Calu3 (cell line): ENCODE measurements at places on chromosomes 2 and 18. TPM values are rescaled to one million over a fixed set of nuclear protein-coding genes. Genes with fewer than 3 reads are reported as not detected.

DNA sequence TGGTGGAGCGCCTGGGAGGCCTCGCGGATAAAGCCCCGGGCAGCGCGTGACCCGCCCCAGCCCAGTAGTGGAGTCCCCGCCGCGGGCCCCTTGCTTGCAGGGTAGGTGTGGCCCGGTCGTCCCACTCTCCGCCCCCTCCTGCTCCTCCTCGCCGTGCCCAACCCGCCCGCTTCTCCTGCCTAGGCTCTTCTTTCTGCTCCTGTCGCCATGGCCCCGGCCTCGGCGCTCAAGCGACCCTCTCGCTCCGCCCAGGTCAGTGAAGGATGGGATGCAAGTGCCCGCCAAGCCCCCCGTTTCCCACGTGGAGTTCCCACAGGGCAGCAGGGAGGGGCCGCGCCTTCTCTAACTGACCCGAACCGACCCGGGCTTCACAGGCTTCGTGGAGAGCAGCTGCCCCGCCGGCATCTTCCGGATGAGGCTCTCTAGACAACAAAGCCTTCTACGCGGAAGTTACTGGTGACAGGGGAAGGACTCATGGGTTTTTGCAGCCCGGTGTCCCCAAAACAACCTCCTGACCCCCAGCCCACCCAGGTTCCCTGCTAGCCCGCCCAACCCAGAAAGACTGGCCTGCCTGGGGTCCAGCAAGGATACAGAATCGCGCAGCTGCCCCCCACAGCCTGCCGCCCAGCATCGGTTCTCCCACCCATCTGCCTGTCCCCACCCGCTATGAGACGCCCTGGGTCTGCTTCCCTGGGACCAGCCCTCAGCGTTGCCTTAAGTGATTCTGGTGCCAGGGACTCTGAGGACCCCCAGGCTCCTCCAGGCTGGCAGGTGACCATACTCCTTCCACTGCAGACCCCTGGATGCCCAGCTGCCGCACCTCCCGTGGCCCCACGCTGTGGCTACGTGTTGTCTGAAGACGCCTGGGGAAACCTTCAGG is 32.8 kb downstream of the TTC32 start:
- H3K4me3 ChIP-seq, result peak overlapping the region; percentile 71
- no peaks in the 10 kb centered on the region for H3K4me1 ChIP-seq
- peaks cover 20% of the 10 kb centered on the region for H3K27me3 ChIP-seq
- peaks cover 7% of the 10 kb centered on the region for H3K36me3 ChIP-seq

- H3K36me3 ChIP-seq, result no peaks in the 10 kb centered on the region
- no peak overlapping the region for H3K4me3 ChIP-seq
- H3K4me1 ChIP-seq, result no peaks in the 10 kb centered on the region
- DNase-seq, result peak; percentile 10
Measured at GRCh38 chr2:31886700-31887099, 124.1 kb downstream of the MEMO1 start.

Gene ZSWIM2
- total RNA-seq, result not detected in 2 replicates

Gene SOX11
- total RNA-seq, result not detected in 2 replicates

DNA sequence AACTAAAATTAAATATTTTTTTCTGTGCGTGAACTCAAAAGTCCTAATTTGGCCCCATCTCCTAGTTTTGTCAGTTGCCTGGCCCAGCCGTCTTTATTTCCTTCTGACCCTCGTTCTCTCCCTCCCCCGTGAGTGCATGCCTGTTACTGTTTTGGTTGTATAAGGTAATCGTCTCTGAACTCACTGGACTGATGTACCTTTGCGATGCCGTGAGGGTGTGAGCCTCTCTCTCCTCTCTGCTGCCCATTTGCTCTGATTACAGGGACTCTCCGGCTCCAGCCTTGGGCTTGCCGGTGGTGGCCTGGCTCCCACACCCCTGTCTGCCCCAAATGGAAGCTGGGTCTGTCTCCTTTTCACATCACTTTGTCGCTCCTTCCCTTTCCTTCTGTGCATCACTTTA is 66.5 kb upstream of the RBM44 start:
- H3K4me1 ChIP-seq, result peaks cover 58% of the 10 kb centered on the region
- H3K36me3 ChIP-seq, result peaks cover 72% of the 10 kb centered on the region
- H3K27me3 ChIP-seq, result no peaks in the 10 kb centered on the region
- H3K4me3 ChIP-seq, result peak overlapping the region; percentile 60

DNA sequence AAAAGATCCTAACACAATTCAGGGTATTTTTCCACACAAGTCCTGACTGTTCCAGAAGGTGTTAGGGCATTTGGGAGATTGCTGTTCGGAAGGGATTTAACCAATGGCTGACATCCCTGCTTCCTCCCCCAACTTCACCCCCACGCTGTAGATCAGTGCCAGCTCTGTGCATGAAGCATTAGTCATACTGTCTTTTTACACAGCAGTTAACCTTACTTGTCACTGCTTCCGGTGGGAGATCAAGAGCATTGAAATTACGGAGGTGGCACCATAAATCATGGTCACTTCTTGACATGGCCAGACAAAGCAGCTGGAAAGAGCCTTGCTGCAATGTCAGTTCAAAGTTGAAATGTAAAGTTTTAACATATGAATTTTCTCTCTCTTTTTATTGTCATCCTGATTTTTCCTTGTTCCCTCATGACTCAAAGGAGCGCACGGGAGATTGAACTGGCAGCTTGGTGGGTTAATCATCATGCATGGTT is 70.2 kb downstream of the HRH4 start:
- H3K27ac ChIP-seq, result no peak overlapping the region
- H3K4me3 ChIP-seq, result no peak overlapping the region
- DNase-seq, result peak; percentile 32
- H3K36me3 ChIP-seq, result no peaks in the 10 kb centered on the region

Gene FBXO41
- 15.0 and 16.1 TPM in 2 replicates for total RNA-seq

Gene RAX
- not detected in 2 replicates for total RNA-seq

- H3K36me3 ChIP-seq, result no peaks in the 10 kb centered on the region
- H3K27ac ChIP-seq, result no peak overlapping the region
- H3K27me3 ChIP-seq, result no peaks in the 10 kb centered on the region
- H3K4me1 ChIP-seq, result no peaks in the 10 kb centered on the region
- H3K4me3 ChIP-seq, result no peak overlapping the region
Measured at GRCh38 chr2:12261986-12262680, 454.6 kb upstream of the TRIB2 start.

GRCh38 chr2:16578081-16578480 is 87.6 kb downstream of the CYRIA start:
- H3K36me3 ChIP-seq, result no peaks in the 10 kb centered on the region
- no peaks in the 10 kb centered on the region for H3K27me3 ChIP-seq
- no peaks in the 10 kb centered on the region for H3K4me1 ChIP-seq
- DNase-seq, result no peak
- no peak overlapping the region for H3K27ac ChIP-seq

Gene NLRC4
- total RNA-seq, result not detected in 2 replicates

GRCh38 chr2:204033611-204034495 is 97.3 kb downstream of the ICOS start:
- H3K36me3 ChIP-seq, result no peaks in the 10 kb centered on the region
- H3K4me3 ChIP-seq, result no peak overlapping the region
- DNase-seq, result no peak
- peaks cover 20% of the 10 kb centered on the region for H3K27me3 ChIP-seq

GRCh38 chr2:207223051-207223450 is 57.3 kb upstream of the KLF7 start:
- no peaks in the 10 kb centered on the region for H3K27me3 ChIP-seq
- no peak overlapping the region for H3K4me3 ChIP-seq
- H3K4me1 ChIP-seq, result no peaks in the 10 kb centered on the region
- H3K27ac ChIP-seq, result no peak overlapping the region
- H3K36me3 ChIP-seq, result no peaks in the 10 kb centered on the region

GRCh38 chr2:168685600-168686451 is 116.6 kb upstream of the NOSTRIN start:
- no peaks in the 10 kb centered on the region for H3K4me1 ChIP-seq
- no peak for DNase-seq
- no peaks in the 10 kb centered on the region for H3K36me3 ChIP-seq
- H3K27ac ChIP-seq, result no peak overlapping the region
- H3K4me3 ChIP-seq, result no peak overlapping the region

GRCh38 chr2:19933351-19933981 is 31.7 kb upstream of the TTC32 start:
- peaks cover 10% of the 10 kb centered on the region for H3K36me3 ChIP-seq
- H3K27ac ChIP-seq, result peak overlapping the region; percentile 85
- no peaks in the 10 kb centered on the region for H3K27me3 ChIP-seq
- H3K4me3 ChIP-seq, result peak overlapping the region; percentile 46
- DNase-seq, result peak; percentile 32

Gene OSBPL6
- total RNA-seq, result 1.0 and 2.3 TPM in 2 replicates

Gene STARD6
- total RNA-seq, result not detected in 2 replicates

GRCh38 chr2:172977270-172978062 is 98.2 kb upstream of the MAP3K20 start:
- H3K4me1 ChIP-seq, result peaks cover 20% of the 10 kb centered on the region
- no peaks in the 10 kb centered on the region for H3K36me3 ChIP-seq
- H3K4me3 ChIP-seq, result no peak overlapping the region

- DNase-seq, result no peak
- no peaks in the 10 kb centered on the region for H3K27me3 ChIP-seq
- peaks cover 43% of the 10 kb centered on the region for H3K36me3 ChIP-seq
Measured at GRCh38 chr2:74881176-74881575, 47.2 kb downstream of the HK2 start.

GRCh38 chr2:36587101-36587500 is 10.9 kb downstream of the FEZ2 start:
- H3K4me3 ChIP-seq, result no peak overlapping the region
- no peak overlapping the region for H3K27ac ChIP-seq
- peaks cover 18% of the 10 kb centered on the region for H3K36me3 ChIP-seq
- H3K4me1 ChIP-seq, result peaks cover 12% of the 10 kb centered on the region
- no peak for DNase-seq

Gene ACVR2A
- 12.5 and 14.8 TPM in 2 replicates for total RNA-seq

Gene TRIM43
- not detected in 2 replicates for total RNA-seq

- no peak for DNase-seq
- H3K4me1 ChIP-seq, result no peaks in the 10 kb centered on the region
- no peaks in the 10 kb centered on the region for H3K36me3 ChIP-seq
- H3K27ac ChIP-seq, result no peak overlapping the region
- no peak overlapping the region for H3K4me3 ChIP-seq
Measured at GRCh38 chr2:7530001-7530400, 612.8 kb downstream of the RNF144A start.

DNA sequence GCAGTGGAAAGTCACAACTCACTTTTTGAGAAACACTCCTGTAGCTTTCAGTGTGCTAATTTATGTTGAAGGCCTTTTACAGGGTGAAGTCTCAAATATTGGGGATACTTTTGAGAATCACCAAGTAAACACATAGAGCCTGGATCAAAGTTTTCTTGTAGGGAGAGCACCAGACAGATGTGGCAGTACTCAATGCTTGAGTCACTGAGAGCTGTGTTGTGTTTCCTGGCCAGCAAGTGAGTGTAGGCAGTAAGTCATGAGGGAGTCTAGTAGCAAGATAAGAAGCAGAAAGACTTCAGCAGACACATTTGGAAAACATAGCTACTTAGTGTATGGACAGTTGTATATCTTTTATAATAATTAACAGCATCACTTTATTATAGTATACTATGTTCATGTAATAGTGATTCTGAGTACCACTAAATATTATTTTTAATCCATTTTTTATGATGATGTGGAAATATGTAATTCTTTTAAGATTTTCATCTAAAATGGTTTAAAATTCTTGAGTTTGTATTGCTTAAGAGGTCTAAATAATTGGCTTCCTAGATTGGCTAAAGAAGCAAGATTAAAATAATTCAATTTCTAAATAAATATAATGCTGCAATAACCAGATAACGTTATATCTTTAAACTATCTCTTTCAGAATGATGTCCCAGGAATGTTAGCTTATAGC is 12.8 kb downstream of the PSMD1 start:
- H3K36me3 ChIP-seq, result peaks cover 32% of the 10 kb centered on the region
- peaks cover 16% of the 10 kb centered on the region for H3K4me1 ChIP-seq
- H3K4me3 ChIP-seq, result no peak overlapping the region
- H3K27me3 ChIP-seq, result no peaks in the 10 kb centered on the region

GRCh38 chr2:205681401-205682238 is 681 bp upstream of the NRP2 start:
- peak overlapping the region; percentile 33 for H3K27ac ChIP-seq
- peak overlapping the region; percentile 93 for H3K4me3 ChIP-seq
- H3K36me3 ChIP-seq, result peaks cover 50% of the 10 kb centered on the region
- DNase-seq, result no peak
- no peaks in the 10 kb centered on the region for H3K27me3 ChIP-seq

Gene C1QL2
- total RNA-seq, result not detected in 2 replicates

Gene OXER1
- total RNA-seq, result 0.27 and 0.59 TPM in 2 replicates

Gene CERS6
- total RNA-seq, result 39.9 and 45.9 TPM in 2 replicates

DNA sequence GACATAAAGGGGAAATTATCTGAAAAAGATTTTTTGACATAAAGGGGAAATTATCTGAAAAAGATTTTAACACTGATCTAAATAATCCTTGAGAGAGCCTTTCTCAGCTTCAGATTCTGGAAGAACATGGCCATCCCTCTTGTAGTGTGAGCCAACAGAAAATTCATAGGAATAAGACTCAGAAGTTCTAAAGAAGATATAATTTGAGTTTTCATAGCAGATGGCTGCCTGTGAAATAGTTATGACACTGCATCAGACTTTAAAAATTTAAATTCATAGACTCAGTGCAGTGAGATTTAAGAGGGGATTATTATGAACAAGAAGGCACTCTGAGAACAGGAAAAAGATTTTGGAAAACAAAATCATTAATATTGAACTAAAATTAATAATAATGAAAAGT is 50.6 kb downstream of the NCOA1 start:
- no peak overlapping the region for H3K4me3 ChIP-seq
- no peaks in the 10 kb centered on the region for H3K4me1 ChIP-seq
- H3K27ac ChIP-seq, result no peak overlapping the region
- H3K27me3 ChIP-seq, result no peaks in the 10 kb centered on the region
- no peak for DNase-seq
- H3K36me3 ChIP-seq, result no peaks in the 10 kb centered on the region

- peaks cover 16% of the 10 kb centered on the region for H3K36me3 ChIP-seq
- DNase-seq, result no peak
- H3K4me3 ChIP-seq, result no peak overlapping the region
- H3K27ac ChIP-seq, result peak overlapping the region; percentile 17
- H3K27me3 ChIP-seq, result no peaks in the 10 kb centered on the region
Measured at GRCh38 chr2:133814890-133815289, 246.6 kb upstream of the NCKAP5 start.

DNA sequence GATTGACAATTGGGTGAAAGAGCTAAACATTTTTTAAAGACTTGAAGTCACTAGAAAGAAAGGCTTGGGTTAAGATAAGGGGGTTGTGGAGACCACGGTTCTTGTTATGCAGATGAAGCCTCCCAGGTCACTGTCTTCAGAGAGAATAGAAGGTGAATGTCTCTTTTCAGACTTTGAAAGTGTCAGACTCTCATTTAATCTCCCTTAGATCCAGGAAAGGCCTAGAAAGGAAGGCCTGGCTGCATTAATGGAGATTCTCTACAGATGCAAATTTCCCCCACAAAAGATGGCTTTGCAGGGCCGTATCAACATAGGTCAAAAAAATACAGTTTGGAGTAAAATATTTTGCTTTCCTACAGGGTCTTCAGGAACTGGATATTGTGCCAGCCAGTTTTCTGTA is 193.9 kb downstream of the RTP5 start:
- H3K27ac ChIP-seq, result no peak overlapping the region
- H3K36me3 ChIP-seq, result no peaks in the 10 kb centered on the region
- H3K4me1 ChIP-seq, result peaks cover 45% of the 10 kb centered on the region
- H3K27me3 ChIP-seq, result no peaks in the 10 kb centered on the region
- DNase-seq, result no peak

DNA sequence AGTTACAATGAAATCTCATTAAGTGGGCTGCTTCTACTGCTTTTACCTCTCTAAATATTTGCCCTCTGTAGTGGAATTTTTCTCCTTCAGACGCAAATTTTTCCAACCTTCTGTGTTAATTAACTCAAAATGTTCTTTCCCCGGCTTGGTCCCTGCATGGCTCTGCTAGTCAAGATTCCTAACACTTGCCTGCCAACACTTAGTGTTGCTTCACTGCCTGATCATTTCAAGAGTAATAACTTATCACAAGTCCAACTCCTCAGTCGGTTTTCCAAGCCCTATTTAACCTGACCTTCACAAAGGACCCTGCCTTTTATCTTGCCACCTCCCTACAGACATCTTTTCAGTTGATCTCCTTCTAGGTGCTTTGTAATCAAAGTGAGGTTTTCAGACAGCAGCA is 142.7 kb downstream of the HRH4 start:
- H3K27me3 ChIP-seq, result peaks cover 92% of the 10 kb centered on the region
- DNase-seq, result no peak
- no peaks in the 10 kb centered on the region for H3K36me3 ChIP-seq
- H3K4me1 ChIP-seq, result no peaks in the 10 kb centered on the region
